ENCODE measurements at places on chromosomes 3 and 15. TPM values are rescaled to one million over a fixed set of nuclear protein-coding genes. Genes with fewer than 3 reads are reported as not detected.

DNA sequence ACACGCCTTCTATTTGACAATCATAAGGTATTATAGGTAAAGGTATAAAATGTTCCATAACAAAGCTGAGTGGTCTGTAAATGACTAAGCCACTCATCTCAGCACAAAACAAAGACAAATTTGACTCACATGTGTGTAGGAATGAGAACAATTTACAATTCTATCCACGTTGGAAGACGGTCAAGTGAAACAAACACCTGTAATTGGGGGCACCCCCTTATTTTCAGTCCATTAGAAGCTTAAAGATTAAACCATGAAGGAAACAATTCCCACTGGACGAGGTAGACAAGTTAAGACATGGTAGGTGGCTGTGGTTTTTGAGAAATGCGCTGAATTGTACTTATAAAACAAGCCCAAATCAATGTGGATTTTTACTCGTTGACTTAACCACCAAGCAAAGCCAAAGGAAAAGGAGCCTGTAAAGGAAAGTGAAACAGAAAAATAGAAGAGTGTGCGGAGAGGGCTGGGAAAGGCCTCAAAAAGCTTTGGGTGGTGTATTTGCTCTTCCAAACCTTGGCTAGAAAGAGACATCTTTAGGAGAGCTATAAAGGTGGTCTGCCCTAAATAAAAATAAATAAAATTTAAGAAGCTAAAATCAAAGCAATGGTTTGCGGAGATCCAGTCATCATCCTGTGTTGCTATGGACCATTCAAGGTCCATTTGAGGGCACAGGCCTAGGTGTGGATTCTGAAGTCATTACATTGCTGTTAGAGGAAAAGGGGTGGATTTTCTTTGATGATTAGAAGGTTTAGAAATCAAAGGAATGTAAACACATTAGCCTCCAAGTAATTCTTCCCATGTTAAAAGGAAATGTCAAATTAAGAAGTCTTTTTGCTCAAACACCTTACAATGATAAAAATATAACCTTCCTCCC lies 135.0 kb downstream of the TFG start:
- no peak for DNase-seq

- no peak for DNase-seq
Observed at GRCh38 chr3:123685780-123686179, 100.9 kb upstream of the HACD2 start.

GRCh38 chr3:64687781-64688604 lies at the start of gene ADAMTS9:
Gene ADAMTS9, minus strand, starts transcription at chr3:64688000. Its CDS starts 343 bp downstream, at chr3:64687657.
- DNase-seq: no peak

DNA sequence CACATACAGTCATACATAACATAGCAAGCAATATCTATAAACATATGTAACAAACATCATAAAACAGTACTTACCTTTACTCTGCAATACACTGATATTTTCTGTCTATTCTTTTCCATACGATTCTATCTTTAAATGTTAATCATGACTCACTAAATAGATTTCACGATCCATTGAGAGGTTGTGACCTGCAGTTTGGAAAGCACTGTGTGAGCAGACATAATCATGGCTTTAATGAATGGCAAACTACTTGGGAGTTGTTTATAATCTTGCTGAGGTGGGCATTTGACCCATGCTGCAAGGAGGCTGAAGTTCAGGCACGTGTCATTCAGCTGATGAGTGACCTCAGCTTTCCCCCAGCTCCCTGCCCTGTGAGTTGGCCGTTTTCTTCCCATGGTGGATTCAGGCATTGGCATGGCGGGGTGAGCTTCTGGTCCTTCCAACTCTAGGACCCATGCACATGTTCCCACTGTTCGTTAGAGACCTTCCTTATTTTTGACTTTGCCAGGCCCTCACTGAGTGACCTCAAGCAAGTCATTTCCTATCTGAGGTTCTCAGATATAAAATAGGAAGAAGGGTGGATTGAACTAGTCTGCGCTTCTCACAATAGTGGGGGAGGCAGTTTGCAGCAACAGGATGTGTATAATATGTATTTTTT lies 41.7 kb downstream of the PAQR5 start:
- DNase-seq: no peak

- no peak for DNase-seq
Observed at GRCh38 chr3:191255156-191255555, 56.1 kb downstream of the OSTN start.

Gene DNAJA4
- total RNA-seq: 8.7 TPM

Gene CCDC33
- not detected for total RNA-seq

Gene ITIH1
- total RNA-seq: not detected

Measured in SK-MEL-5 (cell line).